ENCODE measurements at places on chromosomes 6 and 20.

- DNase-seq = peak; percentile 76
Observed at GRCh38 chr20:37406010-37406998, 60.4 kb downstream of the SRC start.

DNA sequence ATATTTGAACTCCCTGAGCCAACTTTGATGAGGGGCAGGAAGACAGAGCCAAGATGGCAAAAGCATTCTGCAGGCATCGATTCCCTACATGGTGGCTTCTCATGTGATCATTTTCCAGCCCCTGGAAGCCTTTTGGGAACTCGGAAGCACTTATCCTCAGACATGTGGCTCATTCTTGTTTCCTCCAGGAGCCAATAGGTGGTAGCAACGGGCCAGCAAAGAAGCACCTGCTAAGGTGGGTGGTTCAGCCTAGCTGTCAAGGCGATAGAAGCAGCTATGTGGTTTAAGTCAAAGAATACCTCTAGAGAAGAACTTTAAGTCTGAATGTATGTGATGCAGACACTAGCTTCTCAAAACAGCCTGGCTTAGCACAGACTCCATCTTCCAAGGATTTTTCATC lies 64.9 kb upstream of the PAX1 start:
- DNase-seq = no peak

DNA sequence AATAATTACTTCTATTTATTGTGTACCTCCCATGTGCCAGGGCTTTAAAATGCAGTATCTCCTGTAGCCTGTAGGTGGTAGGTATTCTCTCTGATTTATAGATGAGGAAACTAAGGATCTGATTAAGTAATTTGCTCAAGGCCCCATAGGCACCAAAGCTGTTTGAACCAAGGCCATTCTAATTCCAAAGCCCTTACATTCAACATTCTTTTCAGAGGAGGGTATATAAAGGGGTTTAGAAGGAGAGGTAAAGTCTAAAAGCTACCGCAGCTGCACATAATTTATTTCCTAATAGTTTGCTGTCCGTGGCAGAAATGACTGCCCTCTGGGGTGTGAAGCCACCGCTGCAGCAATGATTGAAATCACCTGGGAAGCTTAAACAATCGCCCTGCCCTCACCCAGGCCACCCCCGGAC lies 95.0 kb upstream of the FAM8A1 start:
- DNase-seq = no peak

DNA sequence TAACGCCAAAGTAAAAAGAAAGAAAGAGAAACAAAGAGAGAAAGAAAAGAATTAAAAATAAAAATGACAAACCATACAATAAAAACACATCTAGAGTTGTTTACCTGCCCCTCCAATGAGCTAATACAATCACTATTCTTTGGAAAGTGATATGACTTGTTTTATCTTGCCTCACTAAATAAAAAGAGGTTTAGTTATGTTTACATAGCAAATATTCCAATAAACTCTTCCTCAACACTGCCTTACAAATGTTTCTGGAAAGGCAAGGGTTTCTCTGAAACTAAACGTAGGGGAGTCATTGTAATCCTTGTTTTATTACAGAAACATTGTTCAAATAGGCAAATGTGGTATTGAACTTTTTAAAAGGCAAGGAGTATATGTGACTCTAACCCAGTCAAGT lies 396.2 kb downstream of the EPM2A start:
- no peak for DNase-seq

GRCh38 chr20:23115822-23116221 lies 29.7 kb upstream of the CD93 start:
- no peak for DNase-seq

DNA sequence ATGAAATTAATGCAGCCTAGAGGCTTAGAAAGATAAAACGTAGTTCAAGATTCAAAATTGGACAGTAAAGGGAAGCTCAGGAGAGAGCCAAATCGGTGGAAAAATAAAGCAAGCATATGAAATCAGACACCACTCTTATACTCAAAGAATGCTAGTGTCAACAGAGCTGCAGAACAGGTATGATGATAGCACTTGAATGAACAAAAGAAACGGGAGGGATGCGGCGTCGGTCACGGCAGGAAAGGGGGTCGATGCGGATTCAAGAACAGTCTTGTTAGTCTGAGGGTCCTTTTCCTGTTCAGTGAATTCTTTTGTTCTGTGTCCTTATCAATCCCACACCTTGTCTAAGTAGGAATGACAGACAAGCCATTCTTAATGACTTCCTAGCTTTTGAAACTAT lies 114.4 kb downstream of the FOXC1 start:
- DNase-seq = no peak

DNA sequence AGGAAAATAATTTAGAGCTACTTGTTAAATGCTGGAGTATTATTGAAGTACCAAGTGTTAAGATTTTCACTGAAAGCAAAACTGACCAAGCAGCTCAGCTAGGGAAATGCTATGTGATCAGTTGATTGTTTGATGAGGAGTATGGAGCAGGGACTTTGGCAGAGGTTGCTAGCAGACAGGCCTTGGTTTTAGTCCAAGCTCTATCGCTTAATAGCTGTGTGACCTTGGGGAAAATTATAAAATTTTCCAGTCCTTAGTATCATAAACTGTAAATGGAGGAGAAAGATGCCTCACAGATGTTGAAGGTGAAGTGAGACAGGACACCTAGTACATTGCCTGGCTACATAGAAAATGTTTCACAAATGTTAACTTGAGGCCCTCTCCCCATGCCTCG lies 136.6 kb downstream of the MTHFD1L start:
- no peak for DNase-seq

DNA sequence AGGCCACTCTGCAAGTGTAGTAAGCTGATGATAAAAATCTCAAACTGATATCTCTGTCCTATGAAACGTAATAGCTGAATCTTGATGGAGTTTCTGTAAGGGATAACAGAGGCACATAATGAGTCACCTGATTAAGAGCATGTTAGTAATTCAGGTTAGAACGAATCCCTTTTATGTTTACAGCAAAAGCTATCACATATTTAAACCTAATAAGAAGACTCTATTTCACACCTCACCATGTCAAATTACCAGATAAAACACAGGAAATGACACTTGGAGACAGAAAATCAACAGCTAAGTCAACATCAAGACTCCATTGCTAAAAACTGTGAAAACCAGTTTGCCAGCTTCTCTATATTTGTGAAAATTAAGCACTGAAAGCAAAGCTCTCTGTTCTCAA lies 11.8 kb downstream of the CST7 start:
- no peak for DNase-seq

DNA sequence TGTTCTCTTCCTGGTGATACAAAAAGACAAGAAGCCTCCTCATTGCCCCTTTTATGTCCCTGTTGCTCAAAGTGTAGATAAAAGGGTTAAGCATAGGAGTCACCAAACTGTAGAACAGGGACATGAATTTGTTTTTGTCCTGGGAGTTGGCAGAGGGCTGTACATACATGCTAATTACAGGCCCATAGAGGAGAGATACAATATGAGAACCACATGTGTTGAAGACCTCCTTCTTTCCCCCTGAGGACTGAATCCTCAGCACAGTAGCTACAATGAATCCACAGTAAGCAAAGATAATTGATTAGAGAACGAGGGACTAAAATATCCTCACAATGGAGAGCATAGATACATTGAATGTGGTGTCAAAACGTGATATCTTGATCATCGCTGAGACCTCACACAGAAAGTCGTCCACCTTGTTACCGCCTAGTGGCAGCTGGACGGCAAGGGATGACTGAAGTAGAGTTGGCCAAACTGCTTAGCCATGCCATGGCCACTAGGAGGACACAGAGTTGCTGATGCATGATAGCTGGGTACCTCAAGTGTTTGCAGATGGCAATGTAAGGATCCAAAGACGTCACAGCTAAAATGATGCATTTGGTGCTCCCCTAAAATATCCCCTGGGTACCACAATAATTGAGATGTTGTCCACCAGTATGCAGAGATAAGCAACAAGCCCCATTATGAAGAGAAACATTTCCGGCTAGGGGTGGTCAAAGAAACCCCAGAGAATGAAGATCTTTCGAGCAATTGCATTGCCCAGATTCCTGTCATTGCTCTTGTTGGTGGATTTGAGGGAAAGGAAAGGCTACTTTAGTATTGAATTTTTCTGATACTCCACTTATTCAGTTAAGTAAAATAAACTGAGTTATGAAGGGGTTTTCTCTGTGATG lies 15.0 kb downstream of the OR2B3 start:
- DNase-seq = peak; percentile 4

- DNase-seq = no peak
Observed at GRCh38 chr20:38253571-38253970, 7.0 kb downstream of the KIAA1755 start.

- no peak for DNase-seq
Observed at GRCh38 chr6:75397656-75398465, 95.7 kb downstream of the FILIP1 start.

DNA sequence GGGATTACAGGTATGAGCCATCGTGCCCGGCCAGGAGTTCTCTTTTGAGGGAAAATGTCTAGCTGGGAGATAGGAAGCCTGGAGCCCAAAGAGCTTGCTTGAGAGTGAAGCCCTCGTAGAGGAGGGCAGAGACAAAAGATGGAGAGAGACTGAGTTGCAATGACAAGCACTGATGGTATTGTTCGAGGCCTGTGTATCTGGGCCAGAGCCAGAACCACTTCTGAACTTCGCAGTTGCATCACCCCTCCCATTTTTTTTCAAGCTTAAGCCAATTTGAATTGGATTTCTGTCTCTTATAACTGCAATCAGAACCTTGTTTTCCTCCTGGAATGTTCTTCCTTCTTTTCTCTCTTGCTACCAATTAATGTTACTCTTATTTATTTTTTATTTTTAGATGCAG lies 83.1 kb downstream of the KCNB1 start:
- DNase-seq = no peak

Measured in germinal center (tissue), 1 donor.